ENCODE measurements at places on chromosomes 16 and 17.

- no peak for DNase-seq
These were observed 87.7 kb downstream of the MRM3 start for GRCh38 chr17:869567-870525.

- no peak for DNase-seq
These were observed 24.7 kb upstream of the KLHDC4 start for GRCh38 chr16:87790292-87791100.

DNA sequence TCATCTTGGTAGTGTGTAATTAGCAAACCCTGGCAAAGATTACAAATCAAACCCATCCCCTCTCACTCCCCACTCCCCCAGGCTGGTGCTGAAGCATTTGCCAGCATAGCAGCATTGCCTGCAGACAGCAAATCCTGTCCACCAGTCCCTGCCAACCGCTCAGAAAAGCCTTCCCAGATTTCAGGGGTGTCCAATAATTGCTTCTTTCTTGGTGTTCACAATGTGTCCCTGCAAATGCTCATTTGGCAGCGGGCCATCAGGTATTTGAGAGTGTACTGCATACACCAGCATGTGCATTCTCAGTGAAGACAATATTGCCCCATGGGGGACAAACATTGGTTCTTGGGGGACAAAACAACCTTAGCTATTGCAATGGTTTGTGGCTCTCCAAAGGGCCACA lies 28.2 kb downstream of the ORC6 start:
- DNase-seq, result no peak

DNA sequence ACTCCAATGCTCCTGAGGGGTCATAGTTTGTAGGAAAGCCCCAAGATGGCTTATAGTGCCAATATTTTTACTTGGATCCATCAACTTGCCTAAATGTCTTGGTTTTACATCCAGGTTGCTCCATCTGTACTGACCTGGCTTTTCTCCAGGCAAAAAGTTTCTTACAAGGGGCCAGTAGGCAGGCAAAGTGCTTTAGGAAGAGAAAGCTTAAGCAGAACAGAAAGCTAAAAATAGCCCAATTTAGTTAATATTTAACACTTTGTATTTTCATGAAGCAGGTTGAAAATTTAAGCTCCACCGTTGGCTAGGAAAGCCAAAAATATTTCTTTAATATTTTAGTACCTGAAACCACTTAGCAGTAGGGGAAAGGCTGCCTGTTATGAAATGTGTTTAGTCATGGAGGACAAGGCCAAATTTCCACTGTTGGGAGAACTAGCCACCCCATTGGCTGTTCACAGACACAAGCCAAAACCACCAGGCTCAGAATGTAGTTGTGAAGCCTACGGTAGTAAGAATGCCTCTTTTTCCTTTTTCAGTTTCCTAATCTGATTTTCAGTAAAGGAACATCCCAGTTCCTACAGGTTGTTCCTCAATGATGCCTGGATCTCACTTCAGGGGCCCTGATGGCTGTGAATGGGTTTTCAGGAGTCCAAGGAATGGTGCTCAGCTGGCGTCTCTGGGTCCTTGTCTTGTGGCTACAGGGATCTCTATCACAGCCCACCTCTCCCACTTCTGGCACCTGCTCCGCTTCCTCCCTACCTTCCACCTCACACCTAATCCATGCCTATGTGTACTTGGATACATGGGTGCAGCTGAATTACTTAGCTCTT lies 324.8 kb downstream of the PMP22 start:
- DNase-seq, result no peak

GRCh38 chr17:49390548-49391324 lies 23.9 kb downstream of the PHB1 start:
- DNase-seq, result no peak

GRCh38 chr17:76407509-76407908 lies 23.1 kb downstream of the SPHK1 start:
- no peak for DNase-seq

DNA sequence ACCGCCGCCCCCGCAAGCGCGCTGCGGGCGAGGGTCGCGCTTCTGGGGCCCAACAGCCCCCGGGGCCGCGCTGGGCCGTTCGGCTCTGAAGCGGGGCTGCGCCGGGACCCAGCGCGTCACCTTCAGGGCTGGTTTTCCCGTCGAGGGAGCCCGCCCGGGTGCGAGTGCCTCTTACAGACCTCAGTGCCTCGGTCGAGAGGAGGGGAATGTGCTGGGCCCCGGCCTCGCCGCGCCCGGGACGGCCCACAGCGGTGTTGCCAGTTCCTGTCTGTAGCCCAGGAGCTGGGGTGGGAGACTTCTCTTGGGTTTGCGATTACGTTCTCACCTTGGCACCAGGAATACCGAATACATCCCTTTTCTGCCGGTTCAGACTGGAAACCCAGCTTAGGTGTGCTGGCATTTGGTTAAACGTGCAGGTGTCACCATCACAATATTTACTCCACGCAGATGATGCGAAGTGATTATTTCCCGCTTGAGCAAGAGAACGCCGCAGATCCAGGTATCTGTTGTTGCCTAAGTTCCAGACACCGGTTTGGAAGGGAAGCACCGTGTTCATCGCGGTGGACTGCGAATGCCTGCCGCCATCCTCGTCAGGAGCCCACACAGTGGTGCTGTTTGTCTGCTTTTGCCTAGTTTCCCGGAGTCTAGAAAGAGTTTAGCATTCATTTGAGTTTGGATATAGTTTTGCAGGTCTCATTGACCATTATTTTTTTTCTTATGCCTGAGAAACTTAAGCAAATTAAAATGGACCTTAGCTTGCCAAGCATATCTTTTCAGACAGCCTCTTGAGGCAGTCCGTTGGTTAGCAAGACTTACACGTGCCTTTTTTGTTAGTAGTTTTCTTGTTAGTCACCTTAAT lies 914 bp downstream of the MAP1LC3B start:
- no peak for DNase-seq

DNA sequence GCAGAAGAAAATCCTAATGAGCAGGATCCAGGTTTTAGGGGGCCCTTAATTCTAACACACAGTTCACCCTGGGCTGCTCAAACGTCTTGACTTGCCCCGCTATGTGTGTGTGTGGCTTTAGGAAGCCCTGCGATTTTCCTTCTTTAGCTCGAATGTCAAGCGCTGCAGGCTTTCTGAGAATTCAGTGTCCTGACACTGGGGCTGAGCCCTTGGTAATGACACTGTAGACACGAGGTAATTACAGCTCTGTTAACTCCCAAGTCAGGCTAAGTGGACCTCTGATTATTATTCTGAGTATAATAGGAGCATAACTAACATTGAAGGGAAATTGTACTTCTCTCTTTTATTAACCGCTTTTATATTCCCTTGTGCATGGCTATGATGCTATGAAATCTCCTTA lies 202.1 kb downstream of the RBFOX1 start:
- no peak for DNase-seq

DNA sequence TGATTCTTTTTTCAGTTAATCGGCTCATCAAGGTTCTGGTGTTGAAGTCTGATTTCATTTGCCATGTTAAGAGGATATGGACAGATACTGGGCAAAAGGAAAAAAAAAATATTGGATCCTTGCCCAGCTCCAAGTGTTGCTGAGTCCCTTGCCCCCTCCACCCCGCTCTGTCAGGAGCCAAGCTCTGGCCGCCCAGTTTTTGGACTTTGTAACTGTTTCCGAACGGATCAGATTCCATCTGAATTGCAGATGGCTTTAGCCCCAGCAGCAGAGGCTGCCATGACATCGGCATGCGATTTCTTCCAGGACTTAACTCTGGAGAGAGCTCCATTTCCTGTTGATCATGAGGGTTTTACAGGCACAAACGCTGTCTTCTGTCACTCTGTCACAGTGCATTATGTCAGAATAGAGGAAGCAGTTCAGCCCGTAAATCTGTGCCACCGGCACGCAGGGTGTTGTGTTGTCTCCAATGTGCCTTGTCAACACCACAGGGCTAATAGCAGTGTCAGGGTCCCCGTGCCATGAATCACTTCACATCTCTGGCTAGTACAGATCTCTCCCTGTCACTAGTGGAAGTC lies 615.6 kb downstream of the MAF start:
- DNase-seq, result no peak

DNA sequence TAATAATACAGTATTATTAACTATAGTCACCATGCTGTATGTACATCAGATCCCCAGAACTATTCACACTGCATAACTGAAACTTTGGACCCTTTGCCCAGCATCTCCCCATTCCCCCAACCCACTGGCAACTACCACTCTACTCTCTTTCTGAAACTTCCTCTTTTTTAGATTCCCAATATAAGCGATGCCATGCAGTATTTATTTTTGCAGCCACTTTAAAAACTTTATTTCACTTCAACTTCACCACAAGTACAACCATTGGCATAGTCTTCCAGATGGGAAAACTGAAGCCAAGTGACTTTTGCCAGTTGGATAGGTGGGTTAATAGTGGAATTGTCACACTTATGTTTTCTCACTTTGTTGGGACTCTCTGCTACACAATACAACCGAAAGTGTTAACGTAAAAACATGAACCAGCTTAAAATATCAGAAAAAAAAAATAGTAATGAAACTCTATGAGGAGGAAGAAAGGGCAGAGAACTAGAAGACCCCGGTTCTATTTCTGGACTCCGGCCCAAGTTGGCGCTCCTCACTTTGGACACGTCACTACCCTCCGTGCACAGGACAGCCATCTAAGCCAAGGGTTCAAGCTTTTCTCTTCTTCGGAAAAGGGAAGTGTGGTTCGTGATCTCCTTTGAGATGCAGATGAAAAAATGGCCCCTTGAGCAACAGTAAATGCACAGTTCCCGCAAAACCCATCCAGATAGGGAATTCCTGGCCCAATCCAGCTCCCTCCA lies 743 bp downstream of the SHCBP1 start:
- DNase-seq, result no peak

DNA sequence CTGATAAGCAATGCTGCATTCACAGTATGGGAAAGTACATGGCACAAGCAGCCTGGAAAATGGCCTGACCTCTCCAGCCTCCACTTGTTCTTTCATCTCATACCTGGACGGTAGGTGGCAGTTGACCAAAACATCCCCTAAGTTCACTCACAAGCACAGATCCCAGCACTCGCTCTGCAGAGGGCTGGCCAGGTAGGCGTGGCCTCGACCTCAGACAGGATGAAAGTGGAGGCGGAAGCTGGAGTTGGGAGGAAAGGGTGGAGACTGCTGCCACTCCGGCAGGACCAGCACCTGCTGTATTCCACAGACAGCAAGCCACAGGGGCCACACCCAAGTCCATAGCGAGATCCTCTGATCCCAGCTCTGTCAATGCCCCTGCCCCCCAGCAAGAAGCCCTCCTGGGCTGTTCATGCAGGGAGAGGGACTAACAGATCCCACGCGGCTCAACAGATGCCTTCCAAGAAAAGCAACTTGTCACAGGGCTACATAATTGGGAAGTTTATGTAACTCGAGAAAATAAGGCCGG lies 31.3 kb downstream of the ZCCHC14 start:
- DNase-seq, result no peak

GRCh38 chr17:61282377-61282776 lies 117.3 kb upstream of the TBX2 start:
- no peak for DNase-seq
